ENCODE measurements at places on chromosomes 12 and 14. TPM values are rescaled to one million over a fixed set of nuclear protein-coding genes. Genes with fewer than 3 reads are reported as not detected.

FAM222A gene
- under 0.01 TPM for total RNA-seq

PLEK2 gene
- total RNA-seq, result 0.51 TPM

EXOC3L4 gene
- total RNA-seq, result 0.26 TPM

GLS2 gene
- under 0.01 TPM for total RNA-seq

TUBA1B gene
- 1,258 TPM for total RNA-seq

CCDC60 gene
- total RNA-seq, result not detected

NRIP2 gene
- total RNA-seq, result 0.17 TPM

C1S gene
- total RNA-seq, result 1,549 TPM

PMEL gene
- 0.26 TPM for total RNA-seq

CLMN gene
- 0.83 TPM for total RNA-seq

PIWIL1 gene
- not detected for total RNA-seq

FAM186B gene
- total RNA-seq, result 0.51 TPM

PRKD1 gene
- total RNA-seq, result 15.9 TPM

KRT74 gene
- total RNA-seq, result not detected

BDKRB2 gene
- total RNA-seq, result 43.9 TPM

P2RX2 gene
- not detected for total RNA-seq

KRT7 gene
- 3.5 TPM for total RNA-seq

TROAP gene
- 0.51 TPM for total RNA-seq

SLCO1B3 gene
- not detected for total RNA-seq

ASB2 gene
- total RNA-seq, result 0.99 TPM

PSMB11 gene
- total RNA-seq, result under 0.01 TPM

GDF3 gene
- not detected for total RNA-seq

GLTP gene
- total RNA-seq, result 51.2 TPM

KRT83 gene
- total RNA-seq, result not detected

ACSM4 gene
- not detected for total RNA-seq

SOAT2 gene
- not detected for total RNA-seq

C12orf56 gene
- total RNA-seq, result 0.77 TPM

CAPS2 gene
- total RNA-seq, result 9.2 TPM

ASIC1 gene
- 1.8 TPM for total RNA-seq

NUMB gene
- total RNA-seq, result 21.3 TPM

DIO3 gene
- total RNA-seq, result 1.0 TPM

SNX6 gene
- total RNA-seq, result 134 TPM

KRT86 gene
- 0.17 TPM for total RNA-seq

NTN4 gene
- 28.6 TPM for total RNA-seq

C14orf93 gene
- total RNA-seq, result 10.5 TPM

TTLL5 gene
- total RNA-seq, result 18.2 TPM

CBLN3 gene
- 5.3 TPM for total RNA-seq

CLEC1B gene
- not detected for total RNA-seq

C12orf42 gene
- total RNA-seq, result not detected

BMP4 gene
- 77.5 TPM for total RNA-seq

NFE2 gene
- total RNA-seq, result 0.17 TPM

RNU4-1 gene
- total RNA-seq, result under 0.01 TPM

HOXC4 gene
- total RNA-seq, result 0.26 TPM

LMO3 gene
- total RNA-seq, result 0.50 TPM

RHEBL1 gene
- 0.33 TPM for total RNA-seq

ARHGEF40 gene
- 24.7 TPM for total RNA-seq

CLEC4A gene
- 0.33 TPM for total RNA-seq

SERPINA12 gene
- total RNA-seq, result not detected

All from fibroblast of lung (primary cell).